ENCODE measurements at places on chromosomes 13 and 19.

GRCh38 chr13:32010136-32010535 is 21.4 kb upstream of the FRY start:
- DNase-seq = no peak

DNA sequence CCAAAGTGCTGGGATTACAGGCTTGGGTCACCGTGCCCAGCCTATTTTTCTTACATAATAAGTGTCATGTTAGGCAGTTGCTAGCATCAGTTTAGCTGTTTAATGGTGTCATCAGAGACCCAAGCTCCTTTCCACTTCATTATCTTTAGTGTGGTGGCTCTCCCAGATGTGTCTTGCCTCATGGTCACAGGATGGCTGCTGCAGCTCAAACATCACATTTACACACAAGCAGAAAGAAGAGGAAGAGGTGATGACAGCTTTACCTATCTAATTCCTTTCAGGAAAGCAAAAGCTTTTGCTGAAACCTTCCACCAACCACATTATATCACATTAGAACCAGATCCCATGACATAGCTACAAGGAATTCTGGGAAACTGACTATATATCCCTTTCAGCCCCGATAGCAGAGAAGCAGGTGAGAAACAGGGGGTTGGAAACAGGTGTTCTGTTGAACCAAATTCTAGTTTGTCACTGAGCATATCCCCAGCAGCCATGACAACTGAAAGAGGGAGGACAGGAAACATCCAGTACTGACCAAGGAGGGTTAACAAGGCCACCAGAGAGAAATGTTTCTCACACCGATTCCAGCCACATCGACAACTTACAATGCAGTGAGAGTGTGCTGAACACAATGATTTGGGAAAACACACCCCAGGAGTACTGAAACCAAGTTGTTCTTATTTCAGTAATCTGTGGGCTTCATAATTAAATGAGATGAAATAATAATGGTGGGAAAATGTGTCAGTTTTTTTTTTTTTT is 617.0 kb downstream of the UQCRFS1 start:
- no peak for DNase-seq

DNA sequence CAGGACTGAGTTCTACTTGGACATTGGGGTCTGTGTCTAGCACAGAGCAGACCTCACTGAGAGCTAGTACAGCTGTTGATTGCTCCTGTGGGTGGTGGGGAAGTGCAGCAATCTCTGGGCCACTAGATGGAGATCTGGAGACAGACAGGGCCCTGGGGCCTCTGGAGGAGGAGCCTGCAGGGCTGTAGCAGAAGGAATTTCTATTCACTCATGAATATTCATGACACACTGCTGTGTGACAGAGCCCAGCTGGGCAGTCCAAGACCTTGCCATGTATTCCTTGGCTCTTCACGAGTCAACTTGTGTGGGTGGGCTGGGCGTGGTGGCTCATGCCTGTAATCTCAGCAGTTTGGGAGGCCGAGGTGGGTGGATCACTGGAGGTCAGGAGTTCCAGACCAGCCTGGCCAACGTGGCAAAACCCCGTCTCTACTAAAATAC is 37.5 kb downstream of the SUGP2 start:
- peak; percentile 46 for DNase-seq

- DNase-seq = no peak
Observed at GRCh38 chr19:55118401-55118991, 1.1 kb upstream of the PPP1R12C start.

GRCh38 chr13:37375724-37376123 is 222.8 kb downstream of the POSTN start:
- DNase-seq = no peak

DNA sequence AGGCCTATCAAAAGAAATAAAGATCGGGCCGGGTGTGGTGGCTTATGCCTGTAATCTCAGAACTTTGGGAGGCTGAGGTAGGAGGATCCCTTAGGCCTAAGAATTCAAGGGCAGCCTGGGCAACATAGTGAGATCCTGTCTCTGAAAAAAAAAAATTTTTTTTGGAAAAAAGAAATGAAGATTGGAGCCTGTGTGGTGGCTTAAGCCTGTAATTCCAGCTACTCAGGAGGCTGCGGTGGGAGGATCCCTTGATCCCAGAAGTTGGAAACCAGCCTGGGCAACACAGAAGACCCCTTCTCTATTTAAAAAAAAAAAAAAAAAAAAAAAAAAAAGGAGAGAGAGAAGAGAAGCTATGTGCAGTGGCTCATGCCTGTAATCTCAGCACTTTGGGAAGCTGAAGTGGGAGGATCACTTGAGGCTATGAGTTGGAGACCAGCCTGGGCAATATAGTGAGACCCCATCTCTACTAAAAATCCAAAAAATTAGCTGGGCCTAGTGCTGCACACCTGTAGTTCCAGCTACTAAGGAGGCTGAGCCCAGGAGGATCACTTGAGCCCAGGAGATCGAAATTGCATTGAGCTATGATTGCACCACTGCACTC is 14.7 kb upstream of the LYPD3 start:
- DNase-seq = no peak

GRCh38 chr13:112530861-112531260 is 57.1 kb downstream of the TUBGCP3 start:
- DNase-seq = no peak

DNA sequence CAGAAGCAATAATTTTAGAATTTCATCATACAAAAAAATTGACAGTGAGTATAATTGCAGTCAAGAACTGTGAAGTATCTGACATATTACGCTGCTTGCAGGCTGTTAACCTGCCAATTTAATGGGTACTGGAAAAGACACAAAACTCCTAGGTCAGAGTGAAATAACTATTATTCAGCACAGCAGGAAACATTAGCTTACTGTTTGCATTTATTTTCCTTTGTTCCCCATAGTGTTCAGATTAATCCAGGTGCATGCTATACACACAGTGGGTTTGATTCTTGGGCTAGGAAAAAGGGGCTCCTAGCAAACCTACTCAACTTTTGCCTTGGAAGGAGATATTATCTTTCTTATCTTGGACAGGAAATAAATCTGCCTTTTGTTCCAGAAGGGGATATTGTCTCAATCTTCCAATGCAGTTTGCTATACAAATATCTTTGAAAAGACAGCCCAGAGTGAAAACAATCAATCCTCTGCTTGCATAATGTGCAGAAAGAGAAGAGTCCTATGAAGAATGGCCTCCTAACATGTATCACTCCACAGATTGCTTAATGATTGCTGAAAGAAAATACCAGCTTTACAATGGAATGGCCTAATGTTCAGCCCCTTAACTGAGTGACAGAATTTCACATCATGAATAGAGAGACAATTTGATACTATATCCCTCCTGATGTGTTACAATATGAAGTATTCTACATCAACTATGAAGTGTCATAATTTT is 443.4 kb downstream of the TBC1D4 start:
- no peak for DNase-seq

DNA sequence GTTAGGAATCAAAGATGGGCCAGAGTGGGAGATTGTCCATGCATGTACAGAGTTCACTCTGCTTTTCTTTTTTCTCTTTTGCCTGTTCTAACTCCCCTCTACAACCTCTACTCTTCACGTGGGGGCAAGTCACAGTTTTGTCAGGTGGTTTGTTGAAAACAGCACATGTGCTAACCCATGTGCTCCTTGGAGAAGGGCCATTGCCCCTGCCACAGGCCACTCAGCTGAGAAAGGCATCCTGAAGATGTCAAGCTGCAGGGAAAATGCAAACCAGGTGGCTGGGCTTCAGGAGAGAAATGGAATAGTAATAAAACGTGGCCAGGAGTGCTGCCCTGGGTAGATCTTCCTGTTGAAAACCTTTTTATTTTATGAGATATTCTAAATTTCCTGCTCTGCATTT is 35.3 kb upstream of the SLC10A2 start:
- no peak for DNase-seq

DNA sequence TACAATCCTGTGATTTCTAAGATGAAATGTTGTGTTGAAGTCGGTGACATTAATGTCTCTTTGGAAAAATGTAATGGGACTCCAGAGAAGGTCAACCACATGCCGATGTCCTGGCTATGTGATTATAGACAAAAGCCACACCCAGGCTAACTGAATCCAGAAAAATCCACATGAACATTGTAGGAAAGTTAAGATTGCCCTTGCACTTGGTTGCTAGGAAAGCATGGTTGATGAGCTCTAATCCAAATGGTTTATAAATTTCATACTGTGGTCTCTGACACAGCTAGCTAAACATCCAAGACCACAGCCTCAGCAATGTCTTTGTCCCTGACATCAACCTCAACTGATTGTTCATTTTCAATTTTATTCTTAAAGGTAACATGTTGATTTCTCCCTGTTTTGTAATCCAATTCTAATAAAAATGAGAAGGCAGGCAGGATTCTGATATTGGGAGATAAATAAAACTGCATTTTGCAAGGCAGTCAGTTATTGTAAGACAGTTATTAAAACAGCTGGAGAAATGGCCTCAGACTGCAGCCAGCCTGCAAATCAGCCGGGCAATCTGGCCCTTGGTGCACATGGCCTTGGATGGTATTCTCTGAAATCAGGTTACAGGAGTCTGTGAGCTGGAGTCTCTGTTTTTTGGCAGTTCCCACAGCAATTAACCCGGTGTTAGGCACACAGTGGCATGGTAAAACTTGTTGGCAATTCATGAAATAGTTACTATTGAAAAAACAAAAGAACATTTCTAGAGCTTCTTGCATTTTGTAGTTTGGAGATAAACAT is 93.9 kb downstream of the STARD13 start:
- DNase-seq = no peak

Data from AG04449 (cell line).